ENCODE measurements at places on chromosomes 3 and 15.

- DNase-seq: no peak
Observed at GRCh38 chr3:13750731-13751130, 129.1 kb downstream of the WNT7A start.

DNA sequence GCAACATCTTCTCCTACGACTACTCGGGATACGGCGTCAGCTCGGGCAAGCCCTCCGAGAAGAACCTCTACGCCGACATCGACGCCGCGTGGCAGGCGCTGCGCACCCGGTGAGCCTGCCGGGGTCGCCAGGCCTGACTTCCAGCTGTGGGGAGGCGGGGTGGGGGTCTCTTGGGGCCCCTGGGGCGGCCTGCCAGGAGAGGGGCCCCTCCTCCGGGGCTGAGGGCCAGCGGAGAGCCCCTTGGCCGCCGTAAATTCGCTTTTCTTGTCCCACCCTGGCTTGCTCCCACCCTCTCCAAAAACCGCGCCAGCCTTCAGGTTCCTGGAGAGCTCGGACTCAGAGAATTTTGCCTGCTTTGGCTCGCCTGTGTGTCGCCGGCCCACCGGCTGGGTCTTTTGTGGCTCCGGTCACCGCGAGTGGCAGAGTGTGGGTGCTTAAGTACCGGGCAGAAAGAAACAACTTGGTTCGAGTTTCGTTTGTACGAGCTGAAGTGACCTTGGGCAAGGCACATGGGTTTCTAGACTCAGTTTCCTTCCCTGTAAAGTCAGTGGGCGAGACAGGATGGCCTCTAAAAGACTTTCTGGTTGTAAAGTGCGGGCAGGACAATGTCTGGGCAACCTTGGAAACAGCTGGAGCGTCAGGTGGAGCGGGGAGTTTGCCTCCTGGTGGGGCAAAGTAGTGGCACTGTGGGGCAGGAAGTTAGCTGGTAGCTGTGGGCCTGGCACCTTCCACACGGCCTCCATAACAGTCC is 976 bp downstream of the ABHD17C start:
- peak; percentile 10 for DNase-seq

DNA sequence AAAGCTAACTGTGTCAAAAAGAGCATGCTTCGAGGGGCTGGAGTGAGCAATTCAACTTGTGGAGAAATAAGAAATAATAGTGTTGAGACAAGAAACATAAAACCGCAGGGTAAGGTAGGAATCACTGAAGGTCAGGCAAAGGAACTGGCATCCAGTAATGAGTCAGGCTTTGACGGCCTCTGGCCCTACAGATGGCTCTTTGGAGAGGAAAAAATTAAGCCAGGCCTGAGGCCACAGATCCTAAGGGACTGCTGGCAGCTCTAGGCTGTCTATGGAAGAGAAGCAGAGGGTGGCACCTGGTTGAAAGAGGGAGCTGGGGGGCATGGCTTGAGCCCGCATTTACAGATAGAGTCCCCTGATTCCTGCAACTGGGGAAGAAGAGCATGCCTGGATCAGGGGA is 28.6 kb upstream of the ZSCAN2 start:
- no peak for DNase-seq

GRCh38 chr3:177538750-177539730 is 341.8 kb upstream of the TBL1XR1 start:
- DNase-seq: no peak

GRCh38 chr15:29239395-29239794 is 30.2 kb downstream of the NSMCE3 start:
- DNase-seq: no peak

GRCh38 chr3:98038876-98039275 is 3.8 kb upstream of the GABRR3 start:
- DNase-seq: no peak

DNA sequence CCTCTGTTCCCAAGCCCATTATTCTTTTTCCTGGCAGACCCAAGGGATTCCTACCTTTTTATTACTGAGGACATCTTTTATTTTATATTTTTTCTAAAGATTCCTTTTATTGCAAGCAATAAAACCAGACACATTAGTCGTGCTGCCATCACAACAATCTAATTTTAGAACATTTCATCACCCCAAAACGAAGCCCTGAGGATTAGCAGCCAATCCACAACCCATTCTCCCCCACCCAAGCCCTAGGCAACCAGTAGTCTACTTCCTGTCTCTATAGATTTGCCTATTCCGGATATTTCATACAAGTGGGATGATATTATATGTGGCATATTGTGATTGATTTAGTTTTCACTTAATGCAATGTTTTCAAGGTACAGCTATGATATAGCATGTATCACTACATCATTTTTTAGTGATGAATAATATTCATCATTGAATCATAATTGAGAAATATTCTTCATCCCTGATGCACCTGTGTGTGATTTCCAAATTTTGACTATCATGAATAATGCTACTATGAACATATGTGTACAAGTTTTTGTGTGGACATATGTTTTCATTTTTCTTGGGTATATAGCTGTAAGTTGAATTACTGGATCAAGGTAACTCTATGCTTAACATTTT is 65.7 kb downstream of the IL1RAP start:
- no peak for DNase-seq

DNA sequence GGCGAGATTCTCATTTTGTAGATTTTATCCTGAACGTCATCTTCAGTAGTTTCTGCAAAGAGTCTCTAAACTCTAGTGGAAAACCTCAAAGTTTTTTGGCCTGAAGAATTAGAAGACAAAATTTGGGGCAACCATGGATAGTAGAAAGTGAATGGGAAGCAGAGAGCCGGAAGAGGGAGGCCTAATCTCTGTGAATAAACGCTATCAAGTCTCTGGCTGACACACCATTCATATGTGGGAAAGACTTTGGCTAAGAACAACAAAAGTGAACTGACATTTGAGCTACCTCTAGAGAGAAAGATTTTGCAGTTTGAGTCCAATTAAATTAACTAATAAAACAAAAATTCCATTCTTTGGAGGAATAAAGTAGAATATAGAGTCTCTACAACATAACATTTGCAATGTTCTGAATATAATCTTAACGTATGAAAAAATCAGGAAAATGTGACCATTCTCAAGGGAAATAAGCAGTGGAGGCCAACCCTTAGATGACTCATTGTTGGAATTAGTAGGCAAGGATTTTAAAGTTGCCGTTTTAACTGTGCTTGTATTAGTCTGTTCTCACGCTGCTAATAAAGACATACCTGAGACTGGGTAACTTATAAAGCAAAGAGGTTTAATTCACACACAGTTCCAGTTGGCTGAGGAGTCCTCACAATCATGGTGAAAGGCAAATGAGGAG is 184.6 kb downstream of the C3orf38 start:
- DNase-seq: no peak

GRCh38 chr15:60799885-60800284 is 320.9 kb upstream of the ICE2 start:
- DNase-seq: no peak

DNA sequence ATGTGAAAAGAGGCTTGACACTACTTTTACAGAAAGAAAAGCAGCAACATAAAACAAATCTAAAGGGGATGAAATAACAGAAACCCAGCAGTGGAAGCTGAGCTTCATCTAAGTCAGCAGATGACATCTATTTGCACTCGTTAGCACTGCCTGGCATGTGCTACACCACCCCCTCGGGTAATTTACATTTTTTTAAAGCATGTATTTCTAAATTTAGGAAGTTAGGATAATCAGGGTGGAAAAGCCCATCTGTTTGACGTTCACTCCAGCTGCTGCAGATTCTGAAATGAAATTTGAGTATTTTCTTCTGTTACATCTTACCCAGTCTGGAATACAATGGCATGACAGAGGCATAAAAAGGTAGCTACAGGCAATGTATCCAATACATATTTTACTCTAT is 20.7 kb downstream of the IGSF11 start:
- DNase-seq: no peak

DNA sequence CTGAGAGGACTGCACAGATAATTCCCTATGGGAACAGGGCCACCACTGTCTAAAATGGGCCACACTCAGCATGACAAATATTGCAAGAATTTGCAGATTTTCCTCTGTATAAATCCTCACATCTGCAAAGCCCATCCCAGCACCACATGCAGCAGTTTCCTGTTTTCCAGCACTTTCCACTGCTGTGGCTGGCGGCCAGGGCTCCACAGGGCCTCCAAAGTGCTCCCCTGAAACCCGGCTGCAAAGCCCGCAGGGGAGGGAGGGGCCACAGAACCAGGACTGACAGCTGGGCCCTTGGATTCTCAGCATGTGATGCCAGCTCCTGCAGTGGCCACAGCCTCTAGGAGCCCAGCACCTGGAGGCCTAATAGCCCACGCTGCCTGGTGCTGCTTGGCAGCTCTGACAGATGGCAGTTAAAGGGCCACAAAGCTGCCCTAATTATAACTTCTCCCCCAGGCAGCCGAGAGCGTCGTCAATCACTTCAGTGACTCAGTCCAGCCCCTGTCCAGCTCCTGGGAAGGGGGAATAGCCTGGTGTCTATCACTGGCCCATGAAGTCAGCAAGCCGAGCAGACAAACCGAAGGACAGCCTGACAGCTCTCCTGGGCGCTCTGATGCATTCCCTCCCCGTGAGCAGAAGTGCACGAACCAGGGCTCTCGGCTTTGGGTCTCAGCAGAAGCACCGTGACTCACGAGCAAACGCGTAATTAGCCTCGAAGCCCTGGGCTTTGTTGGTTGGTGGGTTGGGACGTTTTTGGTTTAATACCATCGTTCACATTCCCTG is 4.7 kb downstream of the LRRC15 start:
- DNase-seq: no peak

DNA sequence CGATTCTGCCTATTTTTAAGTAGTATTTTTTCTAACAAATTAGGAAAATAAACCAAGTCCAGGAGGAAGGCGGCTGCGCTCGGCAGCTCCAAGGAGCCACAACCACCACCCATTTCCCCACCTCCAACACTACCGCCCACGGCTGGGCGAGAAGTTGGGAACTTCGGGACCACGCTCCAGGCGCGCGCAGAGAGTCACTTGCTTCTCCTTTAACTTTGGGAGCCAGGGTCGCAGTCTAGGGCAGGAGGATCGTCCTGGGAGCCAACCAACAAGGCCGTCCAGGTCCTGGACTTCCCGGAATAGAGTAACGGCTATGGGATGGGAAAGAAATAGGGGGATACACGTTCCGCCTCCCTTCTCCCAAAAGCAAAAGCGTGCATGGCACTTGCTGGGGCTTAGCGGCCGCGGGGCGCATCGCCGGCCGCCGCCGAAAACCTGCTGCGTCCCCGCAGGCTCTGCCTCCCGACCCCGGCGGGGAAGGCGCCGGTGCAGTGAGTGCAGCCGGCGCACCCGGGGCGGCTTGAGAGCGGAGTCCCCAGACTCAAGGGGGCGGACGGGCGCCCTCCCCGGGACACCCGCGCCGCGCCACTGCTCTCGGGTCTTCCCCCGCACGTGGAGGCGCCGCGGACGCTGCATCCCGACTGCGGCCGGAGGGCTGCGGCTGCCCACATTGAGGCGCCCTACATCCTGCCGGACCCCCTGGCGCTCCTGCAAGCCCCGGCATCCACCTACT is 699 bp downstream of the MEGF11 start:
- DNase-seq: peak; percentile 13

GRCh38 chr3:17891139-17891856 is 148.9 kb upstream of the TBC1D5 start:
- no peak for DNase-seq

GRCh38 chr3:81726735-81727134 is 34.7 kb downstream of the GBE1 start:
- no peak for DNase-seq

GRCh38 chr15:57227899-57228298 is 148.4 kb upstream of the CGNL1 start:
- DNase-seq: no peak

- no peak for DNase-seq
Observed at GRCh38 chr3:102478160-102478559, 43.3 kb downstream of the ZPLD1 start.

DNA sequence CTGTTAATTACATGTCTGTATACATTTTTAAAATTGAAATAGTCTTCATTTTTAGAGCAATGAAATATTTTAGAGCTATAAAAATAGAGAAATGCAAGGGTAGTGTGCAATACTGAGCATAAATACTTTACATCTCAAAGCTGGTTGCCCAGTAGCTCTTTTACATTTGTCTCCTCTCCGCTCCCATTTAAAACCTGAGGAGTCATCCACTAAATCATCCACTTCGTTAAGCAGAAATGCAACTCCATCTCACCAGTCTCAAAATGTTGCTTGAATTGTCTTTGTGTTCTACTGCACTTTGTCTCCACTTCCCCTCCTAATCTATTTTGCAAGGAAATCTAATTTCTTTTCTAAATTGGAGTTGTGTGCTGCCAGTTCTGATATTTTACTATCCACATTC is 563.6 kb downstream of the VGLL3 start:
- DNase-seq: no peak

GRCh38 chr3:122415762-122416654 is at the start of gene WDR5B:
WDR5B (minus strand) TSS chr3:122416062; CDS start chr3:122415528, 534 bp downstream.
- DNase-seq: no peak

DNA sequence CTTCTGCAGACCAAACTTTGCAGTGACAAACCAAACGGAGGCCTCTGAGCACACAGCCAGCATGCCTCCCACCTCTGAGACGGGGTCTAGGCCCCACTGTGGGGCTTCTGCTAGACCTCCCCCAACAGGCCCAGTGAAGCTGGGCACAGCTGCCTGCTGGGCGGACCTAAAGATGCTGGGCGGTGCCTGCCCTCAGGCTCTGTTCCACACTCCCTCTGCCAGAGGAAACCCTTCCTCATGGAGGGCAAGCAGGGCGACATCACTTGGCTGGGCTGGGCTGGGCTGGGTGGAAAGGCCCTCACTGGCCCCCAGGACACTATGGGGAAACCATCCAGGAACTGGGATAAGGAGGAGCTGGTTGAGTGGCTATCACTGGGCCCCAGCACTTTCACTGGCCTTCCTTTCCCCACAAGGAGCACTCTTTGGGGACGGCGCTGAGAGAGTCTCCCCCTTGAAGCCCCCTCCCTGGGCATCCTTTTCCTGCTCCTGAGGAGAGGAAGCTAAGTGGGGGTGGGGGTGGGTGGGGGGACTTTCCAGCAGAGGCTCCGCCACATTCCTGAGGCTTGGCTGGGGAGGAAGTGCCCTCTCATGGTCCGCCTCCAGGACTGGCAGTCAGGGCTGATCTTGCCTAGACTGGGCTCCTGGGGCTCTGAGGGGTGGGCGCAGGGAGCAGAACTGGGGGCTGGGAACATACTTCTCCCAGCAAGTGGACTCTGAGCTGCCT is 98.1 kb upstream of the HACD2 start:
- no peak for DNase-seq

DNA sequence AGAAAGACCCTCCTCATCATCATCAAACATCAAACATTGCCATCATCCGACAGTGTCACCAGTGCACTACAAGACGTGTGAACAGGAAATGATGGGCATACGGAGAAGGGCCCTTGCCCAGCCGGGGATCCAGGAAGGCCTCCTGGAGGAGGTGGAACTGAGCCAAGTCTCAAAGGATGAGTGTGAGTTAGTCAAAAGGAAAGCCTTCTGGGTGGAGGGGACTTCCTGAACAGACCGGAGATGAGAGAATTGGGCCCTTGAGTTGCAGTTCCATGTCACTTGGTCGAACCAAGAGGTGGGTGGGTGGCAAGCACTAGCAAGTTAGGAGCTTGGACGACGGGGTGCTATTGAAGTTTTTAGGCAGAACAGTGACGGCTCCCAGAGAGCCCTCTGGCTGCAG is 8.5 kb downstream of the SEMA4B start:
- no peak for DNase-seq

Measured in activated gamma-delta T cell (primary cell).